ACHN (cell line): ENCODE measurements at places on chromosomes 1 and 21.

- DNase-seq: no peak
These were observed 9.3 kb upstream of the PIGC start for GRCh38 chr1:172453153-172453545.

DNA sequence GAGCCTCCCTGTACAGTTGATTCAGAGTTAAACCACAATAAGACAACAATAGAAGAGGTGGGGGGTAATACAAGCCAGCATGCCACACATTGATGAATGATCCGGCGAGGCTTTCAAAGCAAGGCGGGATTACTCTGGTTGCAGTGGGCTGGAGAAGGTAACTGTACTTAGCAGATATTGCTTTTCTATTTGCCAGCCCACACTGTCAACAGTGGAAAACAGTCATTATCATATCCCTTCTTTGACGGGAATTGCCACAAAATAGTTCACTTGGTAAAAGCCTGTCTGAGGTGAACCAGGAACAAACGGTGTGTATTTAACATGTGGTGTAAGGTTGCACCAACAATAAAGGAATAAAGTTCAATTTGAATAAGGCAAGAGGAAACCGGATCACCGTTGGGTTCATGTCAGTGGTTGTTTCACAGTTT lies 5.8 kb upstream of the KCNJ15 start:
- no peak for DNase-seq

DNA sequence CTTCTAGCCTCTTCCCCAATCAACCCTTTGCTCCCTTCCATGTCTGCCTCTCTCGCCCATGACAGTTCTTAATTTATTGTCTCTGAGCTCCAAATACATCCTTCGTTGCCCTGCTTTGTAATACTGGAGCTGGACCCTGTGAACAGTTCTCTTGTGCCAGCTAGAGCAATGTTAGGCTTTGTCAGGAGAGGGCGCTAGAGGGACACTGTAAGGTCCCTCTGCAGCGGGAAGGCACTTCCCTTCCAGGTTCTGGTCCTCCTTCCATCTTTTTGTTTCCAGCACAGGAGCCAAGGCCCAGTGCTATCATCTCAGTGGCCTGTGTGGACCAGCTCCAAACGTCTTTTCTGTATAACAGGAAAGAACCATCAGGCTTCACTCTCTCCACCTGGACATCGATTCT lies 95.9 kb downstream of the PTPRU start:
- peak; percentile 33 for DNase-seq

DNA sequence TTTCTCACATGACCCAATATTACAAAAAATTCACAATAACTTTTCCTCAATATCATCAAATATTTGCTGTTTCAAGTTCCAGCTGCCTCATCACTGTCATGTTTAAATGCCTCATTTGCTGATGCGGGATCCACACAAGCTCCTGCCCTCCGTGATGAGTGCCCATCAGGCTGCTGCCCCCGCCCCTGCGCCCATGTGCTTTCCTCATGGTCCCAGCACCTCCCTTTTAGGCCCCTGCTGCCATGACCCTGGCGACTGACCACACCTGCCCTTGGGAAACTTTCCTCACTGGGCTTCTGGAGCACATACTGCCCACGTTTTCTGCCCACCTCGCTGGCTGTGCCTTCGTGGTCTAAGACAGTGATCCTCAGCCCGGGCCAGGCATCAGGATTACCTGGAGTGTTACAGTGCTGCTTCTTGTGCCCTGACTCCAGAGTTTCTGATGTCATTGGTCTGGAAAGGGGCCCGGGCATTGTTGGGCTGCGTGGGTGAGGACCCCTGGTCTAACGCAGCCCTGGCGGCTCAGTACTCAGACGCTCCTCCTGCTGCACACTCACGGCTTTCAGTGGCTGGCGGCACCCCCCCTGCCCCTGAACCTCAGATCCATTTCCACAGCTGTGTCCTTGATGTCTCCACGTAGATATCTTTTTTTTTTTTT lies 20.5 kb downstream of the PLEKHM2 start:
- DNase-seq: no peak

DNA sequence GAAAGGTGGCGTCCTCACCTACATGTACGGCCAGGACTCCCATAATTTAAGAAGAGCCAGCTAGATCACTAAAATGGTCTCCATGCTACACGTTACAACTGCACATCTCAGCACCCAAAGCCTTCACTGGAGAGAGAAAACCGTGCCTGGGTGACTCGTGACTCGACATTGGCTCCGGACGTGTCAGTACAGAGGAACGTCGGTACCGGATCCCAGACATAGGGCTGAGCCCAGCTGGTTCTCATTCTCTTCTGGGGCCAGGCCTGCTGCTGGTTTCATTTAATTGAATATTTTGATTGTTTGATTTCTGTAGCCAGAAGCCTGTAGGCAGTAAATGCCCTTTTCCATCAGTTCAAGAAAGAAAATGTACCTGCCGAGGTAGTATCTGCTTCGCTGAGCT lies 93.1 kb downstream of the HHIPL2 start:
- no peak for DNase-seq

DNA sequence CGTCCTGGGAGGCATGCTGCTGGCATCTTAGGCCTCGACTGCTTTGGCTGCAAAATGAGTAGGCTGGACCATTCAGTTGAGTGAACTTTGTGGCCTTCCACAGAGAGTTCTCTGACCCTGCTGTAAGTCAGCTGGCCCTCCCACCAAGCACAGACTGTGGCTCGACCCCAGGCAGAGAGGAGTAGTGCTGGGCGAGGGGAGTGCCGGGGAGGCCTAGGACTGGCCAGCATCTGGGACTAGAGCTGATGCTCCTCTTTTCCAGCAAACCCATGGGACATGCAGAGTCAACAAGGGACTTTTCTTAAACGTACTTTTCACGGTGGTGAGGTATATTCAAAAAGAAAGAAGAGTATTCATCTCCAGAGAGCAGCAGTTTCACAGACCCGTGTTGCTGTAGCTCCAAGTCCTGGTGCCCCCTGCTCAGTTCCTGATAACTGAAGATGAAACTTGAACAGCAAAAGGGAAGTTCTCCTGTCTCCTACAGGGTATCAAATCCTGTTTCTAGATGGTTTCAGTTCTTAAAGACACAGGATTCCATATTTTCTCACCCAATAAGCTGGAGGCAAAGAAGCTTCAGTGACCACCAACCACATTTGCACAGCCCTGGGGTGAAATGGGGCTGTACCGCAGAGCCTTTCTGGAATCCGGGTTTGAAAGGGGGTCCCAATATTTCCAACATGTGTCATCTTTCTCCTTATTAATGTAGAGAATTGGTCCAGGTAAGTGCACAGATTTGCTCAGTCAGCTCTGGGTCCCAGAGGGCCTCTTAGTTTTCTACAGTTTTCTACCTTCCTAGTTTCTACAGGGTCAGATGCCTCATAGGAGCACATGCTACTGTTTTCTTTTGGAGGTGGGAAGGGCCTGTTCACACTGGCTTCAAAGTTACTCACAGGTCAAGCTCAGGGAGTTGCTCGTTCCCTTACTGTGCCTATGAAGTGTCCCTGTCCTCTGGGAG lies 20.9 kb downstream of the BATF3 start:
- no peak for DNase-seq

DNA sequence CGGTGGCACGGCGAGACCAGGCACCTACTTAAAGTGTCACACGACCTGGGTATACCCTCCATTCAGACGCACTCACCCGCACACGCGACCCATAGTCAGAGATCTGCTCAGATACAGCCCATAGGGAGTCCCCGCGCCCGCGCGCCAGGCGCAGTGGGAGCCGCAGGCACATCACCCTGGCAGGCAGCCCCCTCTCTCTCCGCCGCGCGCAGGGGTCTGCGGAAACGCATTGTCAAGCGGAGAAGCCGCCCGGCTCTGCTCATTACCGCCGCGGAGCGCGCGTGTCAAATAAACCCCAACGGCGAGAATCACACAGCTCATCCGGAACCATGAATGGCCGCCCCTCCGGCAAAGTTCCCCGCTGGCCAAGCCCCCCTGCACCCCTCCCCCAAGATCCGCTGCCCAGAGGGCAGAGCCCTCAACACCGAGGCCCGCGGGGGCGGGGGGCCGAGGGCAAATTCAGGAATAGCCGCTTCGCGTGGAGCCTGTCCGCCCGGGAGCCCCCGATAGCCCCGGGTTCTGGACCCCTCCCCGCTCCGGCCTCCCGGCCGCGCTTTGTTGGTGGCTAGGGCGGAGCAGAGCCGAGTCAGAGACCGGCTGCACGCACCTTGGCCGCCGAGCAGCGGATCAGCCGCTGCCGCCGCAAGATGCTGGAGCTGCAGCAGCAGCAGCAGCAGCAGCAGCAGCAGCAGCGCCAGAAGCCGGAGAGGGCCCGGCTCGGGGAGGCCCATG lies 522 bp downstream of the LRP8 start:
- DNase-seq: peak; percentile 25

- no peak for DNase-seq
These were observed 7.4 kb downstream of the PLEKHN1 start for GRCh38 chr1:973459-974292.

DNA sequence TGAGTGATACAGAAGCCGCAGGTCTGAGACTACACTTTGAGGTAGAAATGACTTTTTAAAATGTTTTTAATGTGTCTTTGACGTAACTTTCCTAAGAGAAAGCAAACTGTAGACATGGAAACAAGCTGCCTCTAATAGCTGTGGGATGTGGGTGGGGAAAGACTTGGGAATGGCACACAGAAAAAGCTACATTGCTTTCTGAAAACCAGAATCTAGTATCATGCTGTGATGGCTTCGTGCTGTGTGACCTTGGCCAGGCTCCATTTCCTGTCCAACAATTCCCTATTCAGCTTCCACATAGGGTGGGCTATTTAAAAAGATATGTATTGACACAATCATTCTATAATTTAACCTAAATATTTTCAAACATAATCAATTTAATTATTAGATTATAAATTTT lies 909.1 kb downstream of the NCAM2 start:
- no peak for DNase-seq

- peak; percentile 47 for DNase-seq
These were observed 1770.9 kb downstream of the BRINP3 start for GRCh38 chr1:188706742-188707141.

- DNase-seq: no peak
These were observed 291.9 kb upstream of the USP25 start for GRCh38 chr21:15437883-15438282.

GRCh38 chr1:75338616-75339483 lies 204.7 kb downstream of the LHX8 start:
- no peak for DNase-seq

DNA sequence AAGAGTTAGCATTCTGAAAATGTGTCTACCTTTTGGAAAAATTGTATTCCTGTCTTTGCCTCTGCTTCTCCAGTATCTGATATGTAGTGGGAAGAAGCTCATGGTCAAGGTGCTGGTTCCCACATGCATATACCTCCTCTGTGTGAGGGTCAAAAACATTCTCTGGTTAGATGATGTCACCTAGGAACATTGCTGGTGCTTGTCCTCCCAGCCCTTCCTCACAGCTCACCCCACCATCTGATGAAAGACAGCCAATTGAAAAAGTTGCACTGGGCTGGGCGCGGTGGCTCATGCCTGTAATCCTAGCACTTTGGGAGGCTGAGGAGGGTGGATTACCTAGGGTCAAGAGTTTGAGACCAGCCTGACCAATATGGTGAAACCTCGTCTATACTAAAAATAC lies 154.4 kb downstream of the NR5A2 start:
- no peak for DNase-seq

GRCh38 chr1:205693421-205693991 lies 13.2 kb upstream of the SLC45A3 start:
- no peak for DNase-seq

DNA sequence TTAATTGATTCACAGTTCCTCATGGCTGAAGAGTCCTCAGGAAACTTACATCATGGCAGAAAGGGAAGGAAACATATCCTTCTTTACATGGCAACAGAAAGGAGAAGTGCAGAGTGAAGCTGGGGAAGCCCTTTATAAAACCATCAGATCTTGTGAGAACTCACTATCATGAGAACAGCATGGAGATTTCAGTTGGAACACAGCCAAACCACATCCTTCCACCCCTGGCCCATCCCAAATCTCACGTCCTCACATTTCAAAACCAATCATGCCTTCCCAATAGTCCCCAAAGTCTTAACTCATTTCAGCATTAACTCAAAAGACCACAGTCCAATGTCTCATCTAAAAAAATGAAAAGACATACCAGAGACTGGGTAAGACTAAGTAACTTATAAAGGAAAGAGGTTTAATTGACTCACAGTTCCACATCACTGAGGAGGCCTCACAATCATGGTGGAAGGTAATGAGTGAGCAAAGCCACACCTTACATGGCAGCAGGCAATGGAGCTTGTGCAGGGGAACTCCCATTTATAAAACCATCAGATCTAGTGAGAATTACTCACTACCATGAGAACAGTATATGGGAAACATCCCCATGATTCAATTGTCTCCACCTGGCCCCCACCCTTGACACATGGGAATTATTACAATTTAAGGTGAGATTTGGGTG lies 105.2 kb downstream of the MRPL39 start:
- peak; percentile 8 for DNase-seq

DNA sequence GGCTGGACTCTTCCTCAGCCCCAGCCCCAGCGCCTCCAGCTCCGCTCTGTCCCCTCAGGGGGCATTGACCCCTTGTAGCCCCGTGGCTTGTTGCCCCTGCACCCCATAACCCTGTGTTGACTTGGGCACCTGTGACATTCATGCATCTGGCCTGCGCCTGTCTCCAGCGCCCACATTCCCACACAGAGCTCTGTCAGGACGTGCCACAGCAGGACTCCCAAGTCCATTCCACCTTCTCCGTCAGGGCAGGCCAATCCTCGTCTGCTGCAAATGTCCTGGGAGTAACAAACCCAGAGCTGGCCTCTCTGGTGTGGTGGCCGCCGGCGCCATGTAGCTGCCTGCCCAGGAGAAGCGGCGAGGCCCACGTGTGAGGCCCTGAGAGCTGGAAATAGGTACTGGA lies 60.6 kb downstream of the AGPAT3 start:
- DNase-seq: no peak
